COLO829 (cell line): ENCODE measurements at places on chromosomes 16 and 17.
A peak's percentile ranks its signal among the peaks of the same experiment; 100 is the strongest.

GRCh38 chr17:7176841-7177190, 2.4 kb downstream of the ASGR1 start:
- DNase-seq: no peak

- DNase-seq: no peak
These were observed 14.0 kb downstream of the CCR7 start for GRCh38 chr17:40551091-40551878.

- no peak for DNase-seq
These were observed 22.5 kb downstream of the METRNL start for GRCh38 chr17:83101805-83102480.

DNA sequence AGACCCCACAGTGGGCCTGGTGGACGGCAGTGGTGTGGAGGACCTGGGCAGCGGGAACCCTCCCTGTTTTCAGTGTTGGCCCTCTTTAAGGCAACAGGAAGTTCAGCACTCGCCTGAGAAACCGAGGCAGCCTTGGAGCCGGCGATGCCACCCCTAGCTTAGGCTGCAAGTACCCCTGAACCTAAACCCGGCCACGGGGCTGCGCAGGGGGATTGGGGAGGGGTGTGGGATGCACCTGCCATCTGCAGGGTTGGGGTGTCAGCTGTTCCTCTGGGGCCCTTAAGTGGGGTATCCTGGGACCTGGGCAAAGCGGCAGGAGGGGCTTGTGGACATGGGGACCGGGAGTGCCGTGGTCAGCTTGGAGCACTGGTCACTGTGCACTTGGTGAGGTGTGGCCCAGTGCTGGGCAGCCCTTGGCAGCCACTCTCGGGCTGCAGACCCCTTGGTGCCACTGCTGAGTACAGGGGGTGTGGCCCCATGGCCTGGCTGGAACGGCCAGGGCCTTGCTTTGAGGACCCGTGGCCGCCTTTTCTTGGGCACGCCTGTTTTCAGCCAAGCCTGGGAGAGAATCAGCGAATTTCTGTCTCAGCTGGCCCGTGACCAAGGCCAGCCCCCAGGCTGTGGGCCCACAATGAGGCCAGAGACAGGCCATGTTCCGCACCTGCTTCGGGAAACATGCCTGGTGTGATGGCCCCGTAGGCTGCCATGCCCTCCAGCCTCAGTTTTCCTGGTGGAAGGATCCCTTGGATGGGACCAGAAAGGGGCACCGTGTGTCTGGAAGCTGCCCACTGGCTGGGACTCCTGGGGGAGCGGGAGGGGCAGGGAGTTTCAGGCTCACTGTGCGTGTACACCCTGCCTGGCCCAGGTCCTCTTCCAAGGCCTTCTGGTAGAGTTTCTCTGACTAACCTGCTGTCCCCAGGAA, 4.1 kb upstream of the SLC25A10 start:
- DNase-seq: no peak

- no peak for DNase-seq
These were observed at the start of gene ITGB3 for GRCh38 chr17:47253541-47254402. Gene ITGB3, plus strand, starts transcription at chr17:47253827. Its CDS starts 35 bp downstream, at chr17:47253862.

GRCh38 chr16:47928008-47928407, 227.8 kb downstream of the ABCC12 start:
- DNase-seq: no peak

DNA sequence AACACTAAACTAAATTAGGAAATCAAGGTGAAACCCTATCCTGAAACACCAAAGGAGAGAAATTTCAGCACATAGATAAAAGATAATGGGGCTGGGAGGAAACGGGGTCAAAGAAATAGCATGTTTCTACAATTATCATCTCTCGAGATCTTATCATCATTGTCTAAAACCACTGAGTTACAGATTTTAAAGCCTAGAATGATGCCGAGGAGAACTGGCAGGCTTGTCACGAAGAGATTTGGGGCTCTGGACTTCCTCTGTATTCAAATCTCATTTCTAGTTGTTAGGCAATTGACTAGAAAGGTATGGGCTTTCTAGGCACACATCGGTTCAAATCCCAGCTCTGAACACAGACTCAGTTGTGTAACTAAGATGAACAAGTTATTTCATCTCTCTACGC, 9.3 kb downstream of the PDZD9 start:
- DNase-seq: no peak

GRCh38 chr17:40558890-40559563, 6.2 kb downstream of the CCR7 start:
- DNase-seq: no peak

DNA sequence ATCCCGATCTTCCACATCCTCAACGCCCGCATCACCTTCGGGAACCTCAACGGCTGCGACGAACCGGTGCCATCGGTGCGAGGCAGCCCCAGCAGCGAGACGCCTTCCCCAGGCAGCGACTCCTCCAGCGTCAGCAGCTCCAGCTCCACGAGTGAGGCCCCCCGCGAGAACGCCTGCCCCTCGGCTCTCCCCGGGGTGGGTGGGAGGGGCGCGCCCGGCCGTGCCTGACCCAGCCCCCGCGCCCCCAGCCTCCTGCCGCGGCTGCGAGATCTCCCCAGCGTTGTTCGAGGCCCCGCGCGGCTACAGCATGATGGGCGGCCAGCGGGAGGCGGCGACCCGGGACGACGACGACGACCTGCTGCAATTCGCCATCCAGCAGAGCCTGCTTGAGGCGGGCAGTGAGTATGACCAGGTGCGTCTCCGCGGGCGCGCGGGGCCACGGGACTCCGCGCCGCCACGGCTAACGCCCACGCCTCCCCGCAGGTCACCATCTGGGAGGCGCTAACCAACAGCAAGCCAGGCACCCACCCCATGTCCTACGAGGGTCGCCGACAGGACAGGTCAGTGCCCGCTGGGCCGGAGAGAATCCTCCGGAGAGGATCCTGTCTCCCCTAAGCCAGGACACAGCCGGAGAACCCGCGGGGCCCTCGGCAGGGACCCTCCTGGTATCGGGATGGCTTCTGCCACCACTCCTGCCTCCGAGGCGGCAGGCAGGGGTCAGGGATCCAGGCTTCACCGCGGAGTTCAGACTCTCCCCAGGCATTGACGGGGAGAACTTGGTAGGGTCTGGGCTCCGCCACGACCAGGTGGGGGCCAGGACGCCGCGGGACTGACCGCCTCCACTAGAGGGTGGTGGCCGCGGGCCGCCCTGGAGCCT, 10.1 kb downstream of the CORO6 start:
- no peak for DNase-seq

- DNase-seq: peak; percentile 18
These were observed 131.3 kb downstream of the AIPL1 start for GRCh38 chr17:6303664-6304063.

DNA sequence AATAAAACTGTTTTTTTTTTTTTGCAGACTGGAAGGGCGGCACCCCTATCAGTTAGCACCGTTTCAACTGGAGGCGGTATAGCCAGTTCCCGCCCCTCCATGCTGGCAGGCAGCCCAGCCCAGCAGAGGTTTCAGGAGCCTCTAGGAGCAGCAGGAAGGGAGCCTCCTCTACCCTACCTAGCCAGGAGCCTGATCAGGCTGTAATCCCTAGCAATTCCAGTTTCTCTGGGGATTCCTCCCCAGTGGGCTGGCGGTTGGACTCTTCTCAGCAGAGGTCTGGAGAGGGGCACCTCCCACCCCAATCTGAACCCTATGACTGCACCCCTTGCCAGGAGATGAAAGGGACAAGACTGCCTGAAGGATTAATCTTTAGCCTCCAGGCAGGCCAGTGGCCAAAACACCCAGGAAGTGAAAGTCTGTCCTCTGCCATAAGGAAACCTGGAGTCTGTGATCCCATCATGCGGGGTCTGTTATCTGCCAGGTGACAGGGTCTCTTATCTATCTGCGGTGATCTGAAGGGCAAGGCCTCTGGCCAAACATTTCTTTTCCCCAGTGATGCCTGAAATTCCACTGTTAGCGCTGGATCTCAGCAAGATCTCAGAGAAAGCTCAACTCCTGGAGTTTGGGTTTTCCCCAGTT, 4.9 kb upstream of the CDH1 start:
- DNase-seq: no peak

- no peak for DNase-seq
These were observed 54.6 kb upstream of the CORO6 start for GRCh38 chr17:29677221-29677791.

DNA sequence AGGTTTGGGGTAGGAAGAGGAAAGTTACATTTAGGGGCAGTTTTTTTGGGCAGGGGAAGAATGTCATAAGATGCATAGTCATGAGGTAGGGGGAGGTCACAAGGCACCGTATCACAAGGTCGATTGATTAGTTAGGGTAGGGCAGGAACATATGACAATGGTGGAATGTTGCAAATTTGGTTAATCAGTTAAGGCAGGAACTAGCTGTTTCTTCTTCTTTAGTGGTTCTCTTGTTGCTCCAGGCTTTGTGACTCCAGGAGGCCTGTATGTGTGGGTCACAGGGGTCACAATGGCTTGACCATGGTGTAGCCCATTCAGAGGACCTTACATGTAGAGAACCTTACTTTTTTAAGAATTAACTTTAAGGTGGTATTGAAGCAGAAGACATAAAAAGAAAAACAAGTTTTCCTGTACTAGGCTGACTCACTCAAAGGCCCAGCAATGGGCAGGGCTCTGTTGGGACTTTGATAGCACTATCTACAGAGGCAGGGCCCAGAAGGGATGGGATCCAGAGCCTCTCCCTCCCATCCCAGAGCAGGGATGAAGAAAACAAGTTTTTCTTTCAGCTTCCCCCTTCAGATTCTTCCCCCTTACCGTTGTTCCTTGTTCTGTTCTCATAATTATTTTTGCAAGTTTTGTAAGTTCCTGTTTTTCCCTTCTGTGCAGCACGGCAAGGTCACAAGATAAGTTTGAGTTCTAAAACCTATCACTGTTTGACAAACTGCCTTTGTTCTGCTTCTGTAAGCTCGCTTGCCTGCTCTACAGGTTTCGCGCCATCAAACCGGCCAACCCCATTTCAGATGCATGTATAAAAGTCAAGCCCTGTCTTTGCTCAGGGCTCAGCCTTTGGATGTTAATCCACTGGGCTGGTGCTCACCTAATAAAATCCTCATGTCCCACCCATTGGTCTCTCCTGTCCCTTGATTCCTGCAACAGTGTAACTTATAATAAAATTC, 45.8 kb upstream of the ATF7IP2 start:
- no peak for DNase-seq

GRCh38 chr17:72332367-72332766, 211.5 kb downstream of the SOX9 start:
- no peak for DNase-seq

- no peak for DNase-seq
These were observed 6.6 kb downstream of the COX6A2 start for GRCh38 chr16:31421587-31421986.

- DNase-seq: no peak
These were observed at the start of gene SPN for GRCh38 chr16:29663016-29663806. Gene SPN, plus strand, starts transcription at chr16:29663247. Its CDS starts 482 bp downstream, at chr16:29663729.

DNA sequence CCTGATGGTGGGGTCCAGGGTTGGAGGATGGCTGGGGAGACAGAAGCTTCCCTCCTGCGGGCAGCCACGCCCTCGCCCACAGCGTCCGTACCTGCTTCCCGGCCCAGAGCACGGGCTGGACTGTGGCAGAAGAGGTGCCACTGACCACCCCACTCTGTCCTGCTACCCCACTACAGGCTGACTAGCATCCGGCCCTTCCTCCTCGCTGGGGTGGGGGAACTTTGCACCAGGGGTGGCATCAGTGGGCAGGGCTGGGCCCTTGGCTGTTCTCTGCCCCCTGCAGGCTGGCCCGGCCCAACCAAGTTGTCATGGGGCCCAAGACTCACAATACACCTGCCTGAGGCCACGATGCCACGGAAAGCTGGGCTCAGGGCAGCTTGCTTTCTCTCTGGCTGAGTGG, 73.0 kb downstream of the KLHDC4 start:
- DNase-seq: no peak

GRCh38 chr16:90011908-90012501, 7.3 kb downstream of the DBNDD1 start:
- no peak for DNase-seq

DNA sequence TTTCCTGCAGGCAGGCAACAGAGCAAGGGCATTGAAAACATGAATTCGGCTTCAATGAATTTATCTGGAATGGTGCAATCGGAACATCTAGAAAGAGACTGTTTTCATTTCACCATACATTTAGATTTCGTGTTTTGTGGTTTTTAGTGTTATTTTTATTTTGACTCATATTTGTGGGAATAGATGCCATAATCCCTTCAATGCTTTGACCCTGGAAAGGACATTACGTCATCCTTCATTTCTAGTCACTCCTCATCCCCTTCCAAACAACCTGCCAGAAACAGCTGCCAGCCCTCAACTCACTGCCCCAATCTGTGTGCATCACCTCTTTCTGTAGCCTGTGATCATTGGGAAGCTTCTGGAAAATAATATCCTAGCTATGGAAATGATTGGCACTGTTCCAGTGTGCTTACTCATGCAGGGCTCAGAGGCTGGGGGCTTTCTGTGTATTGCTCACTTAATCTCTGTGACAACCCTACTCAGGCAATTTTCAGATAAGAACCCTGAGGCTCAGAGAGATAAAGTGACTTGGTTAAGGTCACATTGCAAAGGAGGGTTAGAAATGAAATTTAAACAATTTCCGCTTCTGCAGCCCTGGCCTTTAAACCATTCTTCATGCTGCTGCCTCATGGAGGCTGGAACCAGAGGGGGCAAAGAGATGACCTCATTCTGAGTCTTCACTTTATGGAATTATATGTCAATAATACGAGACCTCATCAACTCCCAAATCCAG, 9.5 kb upstream of the KSR1 start:
- DNase-seq: no peak

GRCh38 chr17:49576088-49576916, 631 bp downstream of the NXPH3 start:
- DNase-seq: no peak

- no peak for DNase-seq
These were observed 90.6 kb upstream of the FBXO47 start for GRCh38 chr17:39057701-39058206.

- no peak for DNase-seq
These were observed 534.0 kb downstream of the MAF start for GRCh38 chr16:79066561-79066960.

DNA sequence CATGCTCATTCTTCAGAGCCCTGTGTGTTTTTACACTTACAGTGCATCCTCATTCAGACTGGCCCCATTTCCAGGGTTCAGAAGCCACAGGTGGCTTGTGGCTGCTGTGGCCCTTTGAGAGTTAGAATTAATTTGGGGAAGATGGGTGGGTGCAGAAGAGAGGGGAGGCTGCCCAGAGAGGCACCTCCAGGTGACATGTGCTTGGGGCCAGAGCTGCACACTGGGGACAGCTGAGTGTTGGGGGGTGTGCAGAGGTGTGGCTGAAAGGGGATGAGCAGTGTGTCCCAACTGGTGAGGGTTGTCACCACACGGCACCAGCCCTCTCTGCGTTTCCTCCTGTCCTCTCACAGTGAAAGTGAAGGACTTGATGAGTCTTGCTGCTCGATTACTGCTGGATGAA, 6.9 kb upstream of the EIF1 start:
- no peak for DNase-seq

- no peak for DNase-seq
These were observed 22.8 kb downstream of the SLC43A2 start for GRCh38 chr17:1605681-1606351.

DNA sequence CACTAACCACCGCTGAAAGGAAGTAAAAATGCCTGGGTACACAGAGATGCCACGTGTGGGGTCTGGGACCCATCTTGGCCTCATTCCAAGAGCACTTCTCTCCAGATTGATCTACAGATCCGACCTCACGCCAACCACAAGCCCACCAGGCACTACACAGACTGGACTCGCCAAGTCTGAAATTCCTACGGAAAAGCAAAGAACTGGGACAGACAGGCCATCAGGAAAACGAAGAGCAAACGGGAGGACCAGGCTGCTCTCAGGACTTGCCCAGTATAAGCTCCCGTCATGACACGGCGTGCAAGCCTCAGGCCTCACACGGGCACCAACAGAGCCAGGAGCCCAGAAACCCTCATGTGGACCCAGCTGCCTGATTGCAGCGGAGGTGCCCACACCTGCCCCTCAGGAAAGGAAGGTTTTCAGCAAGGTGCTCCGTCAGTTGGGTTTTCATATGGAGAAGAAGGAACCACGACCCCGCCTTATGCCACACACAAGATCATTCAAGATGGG, 20.1 kb upstream of the C16orf95 start:
- DNase-seq: no peak
